ENCODE measurements at places on chromosomes 11 and 22.

DNA sequence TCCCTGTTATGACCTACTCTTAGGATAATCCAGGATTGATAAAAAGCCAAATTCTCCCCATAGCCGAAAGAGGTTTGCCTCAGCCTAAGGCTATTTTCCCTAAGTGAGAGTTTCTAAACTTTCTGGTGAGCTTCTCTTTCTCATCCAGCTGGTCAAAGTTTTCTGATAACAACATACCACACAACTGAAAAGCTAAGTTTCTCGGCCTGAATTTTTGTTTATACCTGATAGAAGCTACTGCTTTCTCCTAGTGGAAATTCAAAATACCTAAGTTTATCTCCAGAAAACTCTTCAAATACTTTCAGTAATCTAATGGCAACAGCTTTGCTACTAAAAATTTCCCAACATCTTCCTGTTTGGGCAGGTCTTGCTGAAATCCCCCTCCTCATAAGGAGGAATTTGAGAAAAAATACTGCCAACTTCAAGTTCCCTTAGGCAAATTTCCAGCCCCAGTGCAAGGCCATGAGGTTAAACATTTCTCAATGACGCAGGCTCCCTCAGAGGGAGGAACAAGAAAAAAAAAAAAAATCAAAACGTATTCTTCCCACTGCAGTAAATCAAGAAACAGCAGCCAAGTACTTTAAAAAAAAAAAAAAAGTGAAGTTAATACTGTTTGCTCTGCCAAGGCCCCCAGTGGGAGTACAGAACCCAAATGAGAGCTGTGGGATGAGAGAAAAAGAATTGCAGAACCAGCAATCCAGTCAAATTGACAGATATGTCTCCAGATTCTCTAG is 127.0 kb downstream of the MRTFA start:
- no peak for DNase-seq

- no peak for DNase-seq
Observed at GRCh38 chr11:119843877-119844276, 114.9 kb upstream of the NECTIN1 start.

- no peak for DNase-seq
Observed at GRCh38 chr11:84552791-84553190, 1074.4 kb downstream of the DLG2 start.

DNA sequence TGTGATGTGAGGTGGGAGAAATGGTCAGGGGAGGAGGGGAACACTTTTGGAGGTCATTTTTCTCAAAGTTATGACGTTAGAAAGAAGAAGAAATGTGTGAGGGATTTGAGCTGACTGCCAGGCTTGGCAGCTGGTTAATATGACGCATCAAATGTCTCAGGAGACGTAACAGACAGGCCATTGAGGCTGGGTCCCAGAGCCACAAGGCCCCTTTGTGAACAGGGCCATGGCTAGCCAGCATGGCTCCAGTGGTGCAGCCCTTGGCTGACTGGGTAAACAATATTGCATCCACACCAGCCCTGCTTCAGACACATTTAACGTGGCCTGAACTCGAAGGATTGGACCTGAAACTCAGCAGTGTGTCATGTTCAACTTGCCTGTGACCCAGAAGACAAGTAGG is 34.3 kb downstream of the AMOTL1 start:
- DNase-seq = no peak

- DNase-seq = no peak
Observed at GRCh38 chr22:29243874-29244446, 23.8 kb downstream of the RHBDD3 start.

DNA sequence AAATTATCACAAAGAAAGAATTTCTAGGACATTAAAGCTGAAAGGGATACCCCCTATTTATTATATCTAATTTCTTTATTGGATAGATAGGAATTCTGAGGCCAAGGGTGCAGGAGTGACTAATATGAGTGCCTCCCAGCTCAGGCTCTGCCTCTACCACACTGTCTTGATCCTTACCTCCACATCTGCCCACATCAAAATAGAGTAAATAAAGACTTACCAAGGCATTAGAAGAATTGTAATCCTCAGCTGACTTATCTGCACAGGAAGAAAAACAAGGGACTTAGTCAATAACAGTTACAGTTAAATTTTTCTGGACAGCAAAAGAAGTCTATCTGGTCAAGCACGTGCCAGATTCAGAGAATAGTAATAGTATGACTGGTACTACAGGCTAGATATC is 72.6 kb upstream of the GDPD4 start:
- DNase-seq = no peak

DNA sequence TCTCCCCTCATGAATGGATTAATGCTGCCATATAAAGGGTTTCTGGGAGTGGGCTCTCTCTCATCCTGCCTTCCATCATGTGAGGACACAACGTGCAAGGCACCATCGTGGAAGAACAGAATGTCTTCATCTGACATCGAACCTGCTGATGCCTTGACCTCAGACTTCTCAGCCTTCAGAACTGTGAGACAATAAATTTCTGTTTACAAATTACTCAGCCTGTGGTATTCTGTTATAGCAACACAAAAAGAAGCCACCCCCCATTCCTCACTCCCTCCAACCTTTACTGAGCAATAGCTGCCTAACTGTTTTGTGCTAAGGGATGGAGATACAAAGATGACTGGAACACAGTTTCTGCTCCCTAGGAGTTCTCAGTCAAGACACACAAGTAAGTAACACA is 106.1 kb upstream of the PLET1 start:
- no peak for DNase-seq

- no peak for DNase-seq
Observed at GRCh38 chr22:45296628-45297297, 12.0 kb downstream of the UPK3A start.

GRCh38 chr11:575313-575995 is 816 bp upstream of the PHRF1 start:
- no peak for DNase-seq

Measured in stimulated activated CD8-positive, alpha-beta memory T cell treated with anti-CD3 and anti-CD28 coated beads, Interleukin-15, amount 100 ng/mL, for 1 hour (primary cell).